Activated naive CD8-positive, alpha-beta T cell treated with anti-CD3 and anti-CD28 coated beads, Interleukin-2, amount 50 U/mL, for 16 hours (primary cell): ENCODE measurements at places on chromosomes 11 and 22.

GRCh38 chr11:18853086-18853720, 61.6 kb upstream of the PTPN5 start:
- no peak for DNase-seq

- no peak for DNase-seq
These were observed 104.4 kb upstream of the PARVA start for GRCh38 chr11:12272821-12273617.

- DNase-seq = no peak
These were observed 113.1 kb downstream of the RBFOX2 start for GRCh38 chr22:35915477-35916013.

DNA sequence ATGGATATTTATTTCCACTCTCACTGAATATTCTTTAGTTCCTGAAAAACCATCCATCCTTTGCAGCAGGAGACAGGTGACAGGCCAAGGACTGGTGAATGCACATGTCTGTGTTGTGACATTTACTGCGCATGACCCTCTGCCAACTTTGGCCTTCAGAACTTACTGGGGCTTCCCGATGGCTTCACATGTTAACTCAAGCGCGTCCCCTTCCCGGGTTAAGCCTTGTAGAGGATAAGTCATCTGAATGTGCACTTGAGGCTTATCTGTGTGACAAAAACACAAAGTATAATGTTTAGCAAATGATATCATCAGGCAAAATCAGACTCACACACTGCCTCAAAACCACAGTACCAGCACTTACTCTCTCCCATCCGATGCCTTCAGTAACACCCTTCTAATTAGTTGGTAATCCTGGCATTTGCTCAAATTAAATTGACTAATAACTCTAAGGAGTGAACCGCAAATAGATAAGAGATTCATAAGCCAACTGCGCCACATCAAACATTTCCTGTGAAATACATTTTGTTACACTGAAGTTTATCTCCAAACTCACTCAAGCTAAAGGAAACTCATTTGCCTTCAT, 286.4 kb downstream of the CADM1 start:
- DNase-seq = no peak

DNA sequence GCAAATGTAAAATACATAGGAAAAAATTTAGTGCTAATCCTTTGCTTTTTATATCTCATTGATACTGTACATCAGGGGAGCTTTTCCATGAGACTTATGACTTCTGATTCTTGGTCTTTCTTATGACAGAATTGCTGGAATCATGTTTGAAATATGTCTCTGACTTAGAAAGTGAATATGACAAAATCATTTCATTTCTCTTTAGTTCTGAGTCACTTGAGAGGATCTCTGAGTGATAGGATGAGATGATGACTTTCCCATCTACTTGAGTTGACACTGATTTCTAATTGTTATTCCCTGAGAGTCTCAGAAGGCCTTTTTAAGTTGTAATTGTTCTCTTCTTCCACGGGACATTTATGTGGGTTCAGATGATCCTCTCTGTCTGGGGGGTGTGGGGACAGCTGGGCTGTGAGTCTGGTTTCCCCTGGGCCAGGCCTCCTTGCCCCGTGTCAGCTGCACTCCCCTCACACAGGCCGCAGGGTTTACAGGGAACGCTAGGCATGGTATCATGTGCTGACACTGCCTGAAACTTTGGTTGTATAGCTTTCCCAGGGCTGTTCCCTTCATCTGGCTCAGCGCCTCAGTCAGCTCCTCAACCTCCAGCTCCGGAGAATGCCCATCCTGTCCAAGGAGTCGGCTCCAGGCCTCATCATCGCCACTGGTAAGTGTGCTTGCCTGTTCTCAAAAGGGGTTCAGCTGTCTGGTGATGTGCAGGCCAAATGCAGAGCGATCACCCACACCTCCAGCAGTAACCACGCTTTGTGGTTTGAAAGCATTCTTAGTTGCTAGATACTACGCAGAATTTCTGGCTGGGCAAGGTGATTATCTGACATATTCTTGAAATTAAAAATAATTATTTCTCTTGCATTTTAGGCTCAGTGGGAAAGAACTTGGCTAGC, 69.5 kb upstream of the SORL1-AS1 start:
- DNase-seq = no peak

GRCh38 chr22:41922328-41922727, 4.3 kb downstream of the TNFRSF13C start:
- DNase-seq = no peak

DNA sequence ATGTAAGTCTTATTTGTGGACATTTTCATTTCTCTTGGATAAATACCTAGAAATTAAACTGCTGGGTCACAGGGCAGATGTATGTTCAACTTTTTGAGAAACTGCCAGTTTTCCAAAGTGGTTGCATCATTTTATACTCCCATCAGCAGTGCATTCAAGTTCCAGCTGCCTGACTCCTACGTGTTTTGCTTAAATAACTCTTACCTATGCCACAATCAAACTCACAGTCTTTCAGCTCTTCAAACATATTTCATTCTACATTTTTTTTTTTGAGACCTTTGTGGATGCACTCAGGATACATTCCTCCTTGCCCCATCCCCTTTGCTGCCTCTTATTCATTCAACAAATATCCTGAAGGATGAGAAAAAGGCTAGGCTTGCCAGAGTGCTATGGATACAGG, 9.2 kb downstream of the TCF20 start:
- DNase-seq = no peak

GRCh38 chr11:122679466-122679865, 23.9 kb downstream of the UBASH3B start:
- DNase-seq = no peak

DNA sequence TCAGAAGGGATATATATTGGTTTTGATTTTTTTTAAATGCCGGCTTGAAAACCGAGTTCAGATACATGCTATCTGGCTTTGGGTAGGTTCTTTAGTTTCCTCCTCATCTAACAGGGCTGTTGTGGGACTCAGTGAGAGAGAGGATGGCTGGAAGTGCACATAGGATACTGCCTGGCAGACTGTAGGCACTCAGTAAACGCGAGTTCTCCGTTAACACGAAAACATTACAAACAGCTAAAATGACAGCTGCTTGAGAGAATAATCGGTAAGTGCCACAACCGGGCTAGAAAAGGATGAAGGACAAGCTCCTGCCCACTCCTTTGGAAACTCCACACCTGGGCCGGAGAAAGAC, 369 bp downstream of the XRRA1 start:
- no peak for DNase-seq

GRCh38 chr11:58675334-58676155, 53.1 kb downstream of the CNTF start:
- peak; percentile 59 for DNase-seq

GRCh38 chr11:134132808-134133207, 63.9 kb downstream of the JAM3 start:
- no peak for DNase-seq

DNA sequence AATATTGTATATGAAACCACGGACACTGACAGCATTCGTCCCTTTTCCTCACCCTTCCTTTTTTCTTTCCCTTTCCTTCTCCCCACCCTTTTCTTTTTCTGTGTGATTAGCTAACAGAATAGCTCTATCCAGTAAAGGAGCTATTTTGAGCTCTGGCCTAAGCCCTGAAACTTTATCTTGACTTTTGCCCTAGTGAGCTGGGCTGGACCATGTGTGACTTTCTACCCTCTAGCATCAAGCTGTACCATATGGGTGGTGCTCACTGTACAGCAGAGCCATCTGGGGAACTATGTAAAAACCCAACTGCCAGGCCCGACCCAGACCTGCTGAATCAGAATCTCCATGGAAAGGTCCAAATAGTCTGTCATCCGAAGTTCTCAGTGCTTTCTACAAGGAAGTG, 21.9 kb upstream of the PANX1 start:
- no peak for DNase-seq

- no peak for DNase-seq
These were observed 8.7 kb upstream of the PIWIL4 start for GRCh38 chr11:94558468-94558867.

- no peak for DNase-seq
These were observed 58.2 kb downstream of the COMMD9 start for GRCh38 chr11:36230779-36231699.

DNA sequence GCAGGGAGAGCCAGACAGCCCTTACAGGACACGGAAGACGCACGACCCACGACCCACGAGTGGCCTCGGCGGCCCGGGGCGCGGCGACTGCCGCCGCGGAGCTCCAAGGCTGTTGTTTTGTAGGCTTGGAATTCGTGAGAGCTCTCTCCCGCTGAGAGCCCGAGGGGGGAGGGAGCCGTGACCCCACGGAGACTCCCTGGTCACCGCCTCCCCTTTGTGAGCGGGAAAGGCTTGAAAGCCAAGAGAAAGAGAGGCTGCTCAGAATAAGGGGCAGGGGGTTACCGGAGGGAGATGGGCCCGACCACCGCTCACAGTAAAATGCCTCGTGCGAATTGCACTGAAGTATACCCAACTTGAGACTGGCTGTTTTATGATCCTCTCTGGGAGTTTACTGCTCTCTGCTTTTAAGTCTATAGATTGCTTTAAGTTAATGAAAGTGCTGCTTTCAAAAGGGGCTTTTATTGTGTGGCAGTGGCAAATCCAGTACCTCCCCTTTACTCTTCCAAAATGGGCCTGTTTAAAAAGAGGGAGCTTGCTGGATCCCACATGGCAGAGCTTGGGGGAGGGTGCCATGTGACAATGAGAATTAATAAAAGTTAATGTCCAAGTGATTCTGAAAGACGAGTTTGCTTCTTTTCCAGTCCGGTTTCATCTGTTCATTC, 2.9 kb downstream of the PKNOX2 start:
- no peak for DNase-seq

DNA sequence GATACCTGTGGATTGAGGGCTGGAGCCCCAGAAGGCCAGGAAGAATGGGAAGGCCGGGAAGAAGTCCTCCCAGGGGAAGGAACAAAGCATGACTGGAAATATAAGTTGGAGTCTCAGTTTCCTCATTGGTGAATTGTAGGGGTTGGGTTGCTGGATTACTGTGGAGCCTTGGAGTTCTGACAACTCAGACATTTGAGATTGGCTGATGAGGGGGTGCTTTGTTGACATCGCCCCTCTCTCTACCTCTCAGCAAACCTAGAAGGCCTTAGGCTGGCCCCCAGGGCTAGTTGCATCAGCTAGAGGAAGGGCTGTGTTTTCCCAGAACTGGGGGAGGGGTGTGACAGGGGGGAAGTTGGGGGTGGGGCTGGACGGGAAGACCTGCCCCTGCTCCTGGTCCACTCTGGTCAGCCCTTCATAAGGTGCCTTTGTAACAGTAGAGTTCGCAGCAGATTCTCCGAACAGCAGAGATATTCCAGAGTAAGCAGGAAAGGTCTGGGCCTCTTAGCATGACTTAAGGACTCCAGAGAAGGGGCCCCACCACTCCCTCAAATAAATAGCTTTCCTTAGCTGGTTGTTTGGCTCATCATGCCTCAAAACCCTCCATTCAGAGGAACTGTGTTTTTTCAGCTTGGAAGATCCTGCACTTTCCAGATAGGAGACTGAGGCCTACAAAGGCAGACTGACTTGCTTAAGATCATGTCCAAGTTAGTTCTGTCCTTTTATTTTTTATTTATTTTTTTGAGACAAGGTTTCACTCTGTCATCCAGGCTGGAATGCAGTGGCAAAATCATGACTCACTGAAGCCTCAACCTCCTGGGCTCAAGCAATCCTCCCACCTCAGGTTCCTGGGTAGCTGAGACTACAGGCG, 12.5 kb upstream of the THRSP start:
- no peak for DNase-seq

- DNase-seq = peak; percentile 47
These were observed 203.0 kb upstream of the SORL1-AS1 start for GRCh38 chr11:121655537-121656327.

- peak; percentile 11 for DNase-seq
These were observed 8.0 kb upstream of the SLCO2B1 start for GRCh38 chr11:75142714-75143419.

- no peak for DNase-seq
These were observed 100.6 kb downstream of the CSNK2A3 start for GRCh38 chr11:11252403-11252802.

DNA sequence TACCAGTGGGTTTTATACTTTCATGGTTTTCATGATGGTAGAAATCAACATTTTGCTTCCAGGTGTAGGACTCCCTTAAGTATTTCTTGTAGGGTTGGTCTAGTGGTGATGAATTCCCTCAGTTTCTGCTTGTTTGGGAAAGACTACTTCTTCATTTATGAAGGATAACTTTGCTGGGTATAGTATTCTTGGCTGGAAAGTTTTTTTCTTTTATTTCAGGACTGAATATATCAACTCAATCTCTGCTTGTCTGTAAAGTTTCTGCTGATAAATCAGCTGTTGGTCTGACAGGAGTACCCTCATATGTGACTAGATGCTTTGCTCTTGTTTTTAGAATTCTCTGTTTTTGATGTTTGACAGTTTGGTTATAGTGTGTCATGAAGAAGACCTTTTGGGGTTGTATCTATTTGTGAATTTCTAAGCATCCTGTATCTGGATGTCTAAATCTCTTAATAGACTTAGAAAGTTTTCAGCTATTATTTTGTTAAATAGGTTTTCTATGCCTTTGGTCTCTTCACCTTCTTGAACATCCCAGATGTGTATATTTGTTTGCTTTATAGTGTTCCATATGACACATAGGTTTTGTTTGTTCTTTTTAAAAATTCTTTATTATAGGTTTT, 95.9 kb downstream of the ENTHD1 start:
- DNase-seq = no peak

- no peak for DNase-seq
These were observed 853.6 kb downstream of the KCNA4 start for GRCh38 chr11:29163231-29163630.

- no peak for DNase-seq
These were observed 1.2 kb upstream of the FAR1 start for GRCh38 chr11:13667245-13667644.

- no peak for DNase-seq
These were observed 182.5 kb downstream of the CSNK2A3 start for GRCh38 chr11:11170352-11171084.

DNA sequence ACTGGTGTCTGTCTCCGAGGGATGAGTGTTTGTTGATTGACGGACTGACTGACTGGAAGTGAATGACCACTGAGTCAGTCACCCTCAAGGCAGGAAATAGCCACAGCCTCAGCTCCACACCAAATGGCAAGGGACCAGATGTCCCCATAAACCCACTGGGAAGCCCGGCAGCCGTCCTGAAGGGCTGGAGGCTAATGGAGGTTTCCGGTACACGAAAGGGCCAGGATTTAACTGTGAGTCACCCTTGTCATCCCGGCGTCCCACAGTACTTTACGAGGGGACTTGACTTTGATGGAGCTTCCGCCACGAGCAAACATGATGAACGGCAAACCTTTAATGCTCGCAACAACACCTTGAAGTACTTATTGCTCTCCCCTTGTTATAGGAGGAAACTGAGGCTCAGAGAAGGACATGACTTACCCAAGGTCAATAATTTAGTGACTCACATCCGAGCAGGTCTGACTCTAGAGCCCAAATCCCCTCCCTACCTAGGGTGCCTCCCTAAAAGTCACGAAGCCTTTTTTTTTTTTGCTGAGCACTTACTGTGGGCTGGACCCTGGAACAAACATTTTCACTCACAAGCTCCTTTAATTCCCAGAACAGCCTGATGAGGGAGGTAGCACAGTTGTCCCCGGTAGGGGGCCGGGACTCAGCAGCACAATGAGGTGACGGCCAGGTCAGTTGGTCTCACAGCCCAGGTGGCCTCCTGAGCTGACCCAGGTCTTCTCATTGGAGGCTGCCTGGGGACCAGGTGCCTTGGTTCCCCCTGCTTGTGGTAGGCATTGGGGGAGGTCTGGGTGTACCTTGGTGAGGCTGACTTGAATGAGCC, 25.2 kb upstream of the GCAT start:
- no peak for DNase-seq

GRCh38 chr11:76745561-76746207, 37.5 kb upstream of the TSKU start:
- no peak for DNase-seq

GRCh38 chr22:23248583-23248982, 68.3 kb downstream of the BCR start:
- no peak for DNase-seq
